ENCODE measurements at places on chromosomes 2 and 18. TPM values are rescaled to one million over a fixed set of nuclear protein-coding genes. Genes with fewer than 3 reads are reported as not detected.

DCDC2C gene
- not detected for total RNA-seq

- peak overlapping the region; percentile 84 for H3K4me3 ChIP-seq
- H3K36me3 ChIP-seq: peaks cover 28% of the 10 kb centered on the region
- H3K27ac ChIP-seq: peak overlapping the region; percentile 98
- DNase-seq: no peak
- H3K4me1 ChIP-seq: peaks cover 31% of the 10 kb centered on the region
Measured at GRCh38 chr2:47402555-47402804, 476 bp upstream of the MSH2 start.

GRCh38 chr2:877747-878146 is 72.9 kb upstream of the SNTG2 start:
- no peak for DNase-seq
- no peaks in the 10 kb centered on the region for H3K36me3 ChIP-seq
- no peaks in the 10 kb centered on the region for H3K4me1 ChIP-seq

DNA sequence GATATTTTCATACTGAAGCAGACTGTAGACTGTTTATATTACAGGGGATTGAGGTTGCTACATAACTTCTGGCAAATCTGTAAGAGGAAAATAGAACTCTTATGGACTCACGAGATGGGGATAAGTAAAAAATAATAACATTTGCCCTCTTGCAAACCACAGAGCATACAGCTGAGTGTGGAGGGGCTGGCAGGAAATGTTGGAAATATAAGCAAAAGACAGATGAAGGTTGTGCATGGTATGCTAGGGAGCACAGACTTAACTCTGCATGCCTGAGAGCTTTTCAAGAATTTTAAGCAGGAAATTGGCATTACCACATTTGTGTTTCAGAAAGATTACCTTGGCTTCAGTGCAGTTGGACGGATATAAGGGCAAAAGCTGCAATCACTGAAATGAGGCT is 411.1 kb downstream of the RAD51AP2 start:
- no peaks in the 10 kb centered on the region for H3K4me1 ChIP-seq
- no peaks in the 10 kb centered on the region for H3K27me3 ChIP-seq
- H3K36me3 ChIP-seq: no peaks in the 10 kb centered on the region
- H3K27ac ChIP-seq: no peak overlapping the region

- no peak overlapping the region for H3K27ac ChIP-seq
- H3K36me3 ChIP-seq: no peaks in the 10 kb centered on the region
- DNase-seq: no peak
Measured at GRCh38 chr2:16742026-16742425, 76.4 kb upstream of the CYRIA start.
